Fibroblast of skin of scalp (primary cell): ENCODE measurements at places on chromosomes 1 and 21.

DNA sequence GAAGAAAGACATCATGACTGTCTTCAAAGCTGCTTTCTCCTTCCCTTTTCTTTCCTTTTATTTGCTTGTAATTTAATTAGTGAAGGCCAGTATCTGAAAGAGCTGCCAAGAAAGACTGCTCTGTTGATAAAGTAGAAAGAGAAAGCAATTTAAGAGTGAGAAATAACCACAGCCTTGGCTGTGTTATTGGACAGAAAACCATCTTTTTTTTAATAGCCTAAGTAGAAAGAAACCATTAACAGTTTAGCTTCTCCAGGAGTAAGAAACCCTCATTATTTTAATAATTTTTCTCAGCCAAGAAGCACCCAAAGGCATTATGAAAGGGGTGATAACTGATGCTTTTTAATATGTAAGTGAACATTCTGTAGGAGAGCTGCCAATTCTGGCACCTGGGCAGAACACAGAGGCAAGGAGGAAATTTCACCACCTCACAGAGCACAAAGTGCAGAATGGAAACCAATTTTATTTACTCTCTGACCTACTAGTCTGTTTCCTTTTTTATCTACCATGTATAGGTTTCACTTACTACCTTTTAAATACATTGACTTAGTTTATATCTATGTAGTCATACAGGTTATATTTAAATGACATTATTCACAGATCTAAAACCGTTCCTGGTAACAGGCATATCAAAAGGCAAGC is 703.2 kb downstream of the MRPL39 start:
- DNase-seq = no peak

GRCh38 chr21:45158491-45159423 is 84.4 kb downstream of the ADARB1 start:
- DNase-seq = no peak

GRCh38 chr1:54969879-54970278 is 10.5 kb upstream of the TMEM61 start:
- no peak for DNase-seq

DNA sequence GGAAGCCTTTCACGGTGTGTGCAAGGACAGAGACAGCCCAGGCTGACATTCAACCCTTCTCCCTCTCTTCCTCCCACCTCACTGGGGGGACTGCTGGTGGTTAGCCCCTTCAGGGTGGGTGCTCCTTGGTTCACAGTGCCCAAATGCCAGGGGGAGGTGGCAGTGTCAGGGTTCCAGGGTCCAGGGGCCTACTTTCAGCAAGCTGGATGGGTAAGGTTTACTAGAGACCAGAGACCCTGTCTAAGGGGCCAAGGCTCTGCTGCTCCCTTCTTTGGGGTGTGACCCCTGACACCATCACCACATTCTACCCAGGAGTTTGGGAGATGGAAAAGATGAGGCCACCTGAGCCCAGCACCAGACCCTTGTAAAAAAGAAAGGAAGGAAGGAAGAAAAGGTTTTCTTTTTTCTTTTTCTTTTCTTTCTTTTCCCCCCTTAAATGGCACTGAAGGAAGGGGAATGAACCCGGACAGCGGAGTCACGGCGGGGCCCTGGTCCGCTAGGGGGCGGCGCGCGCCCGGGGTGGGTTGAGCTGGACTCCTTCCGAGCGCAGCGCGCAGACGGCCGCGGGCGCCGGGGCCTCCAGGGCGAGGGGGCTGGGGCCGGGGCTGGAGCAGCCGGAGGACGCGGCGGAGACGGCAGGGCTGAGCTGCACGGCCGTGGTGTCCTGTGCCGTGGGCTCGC is 18.8 kb downstream of the KNCN start:
- DNase-seq = peak; percentile 71

- DNase-seq = peak; percentile 96
Observed at GRCh38 chr1:17212487-17213121, 7.7 kb downstream of the PADI1 start.

DNA sequence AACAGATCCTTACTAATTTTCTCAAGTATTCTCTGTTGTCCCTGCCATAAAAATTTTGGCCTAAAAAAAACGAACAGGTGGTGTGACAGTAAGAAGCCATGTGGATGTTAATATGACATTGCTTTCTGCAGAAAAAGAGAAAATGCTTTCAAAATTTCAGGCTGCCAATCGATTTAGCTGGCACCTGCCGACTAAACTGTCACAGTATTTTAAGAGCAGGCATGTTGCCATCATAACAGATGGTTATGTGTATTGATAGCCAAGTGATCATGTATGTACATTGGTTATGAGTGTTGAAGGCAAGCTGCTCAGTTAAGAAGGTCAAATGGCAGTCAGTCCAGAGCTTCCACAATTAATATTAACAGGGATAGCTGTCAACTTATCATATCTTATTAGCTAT is 1017.0 kb downstream of the MRPL39 start:
- DNase-seq = no peak

DNA sequence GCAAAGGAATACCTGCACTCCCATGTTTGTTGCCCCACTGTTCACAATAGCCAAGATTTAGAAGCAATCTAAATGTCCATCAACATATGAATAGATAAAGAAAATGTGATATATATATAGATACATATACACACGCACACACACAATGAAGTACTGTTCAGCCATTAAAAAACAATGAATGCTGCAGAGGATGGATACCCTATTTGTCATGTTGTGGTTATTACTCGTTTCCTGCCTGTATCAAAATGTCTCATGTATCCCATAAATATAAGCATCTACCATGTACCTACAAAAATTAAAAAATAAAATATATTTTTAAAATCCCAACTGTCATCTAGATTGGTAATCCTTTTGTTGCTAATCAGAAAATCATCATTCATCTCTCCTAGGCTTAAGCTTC is 634.8 kb upstream of the ADGRL2 start:
- no peak for DNase-seq

DNA sequence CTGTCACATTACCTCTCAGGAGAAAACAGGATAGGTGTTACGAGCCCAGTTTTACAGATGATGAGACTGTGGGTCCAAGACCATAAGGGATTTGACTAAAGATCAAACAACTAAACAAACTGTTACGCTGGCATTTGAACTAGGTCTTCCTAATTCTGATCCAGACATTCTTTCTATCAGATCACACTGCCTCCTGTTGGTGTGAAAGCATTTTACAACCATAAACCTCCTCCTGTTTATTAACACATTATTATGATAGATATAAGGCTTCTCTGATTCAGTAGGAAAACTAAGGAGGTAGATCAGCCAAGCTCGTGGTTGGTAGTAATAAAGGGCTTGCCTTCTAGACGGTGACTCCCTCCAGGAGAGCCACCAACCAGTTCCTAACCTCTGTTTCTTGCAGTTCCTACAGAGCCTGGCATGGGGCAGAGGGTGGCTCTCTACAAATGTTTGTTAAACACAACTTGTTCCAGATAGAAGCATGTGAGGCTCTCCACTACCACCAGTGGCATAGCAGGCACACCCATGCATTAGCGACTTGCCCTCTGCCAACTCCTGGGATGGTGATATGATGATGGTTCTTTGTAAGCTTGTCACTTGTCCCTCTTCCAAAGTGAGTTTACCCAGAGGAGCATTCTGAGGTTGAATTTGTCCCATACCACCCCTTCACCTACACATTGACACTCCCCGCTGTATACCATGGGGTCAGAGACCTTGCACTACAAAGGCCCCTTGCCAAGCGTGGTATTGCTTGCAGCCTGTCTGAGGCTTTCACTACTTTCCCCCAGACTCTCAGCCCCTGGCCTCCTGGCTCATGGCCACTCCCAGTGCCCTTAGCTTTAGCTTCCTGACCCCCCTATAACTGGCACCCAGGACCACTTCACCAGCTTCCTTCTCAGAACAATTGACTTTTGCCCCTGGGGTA is 96.4 kb upstream of the HOOK1 start:
- no peak for DNase-seq

- peak; percentile 9 for DNase-seq
Observed at GRCh38 chr1:199279067-199279466, 640.2 kb downstream of the PTPRC start.

- DNase-seq = no peak
Observed at GRCh38 chr1:31521761-31522555, 54.4 kb upstream of the TINAGL1 start.

- no peak for DNase-seq
Observed at GRCh38 chr21:25584833-25585676, 22.2 kb downstream of the MRPL39 start.

DNA sequence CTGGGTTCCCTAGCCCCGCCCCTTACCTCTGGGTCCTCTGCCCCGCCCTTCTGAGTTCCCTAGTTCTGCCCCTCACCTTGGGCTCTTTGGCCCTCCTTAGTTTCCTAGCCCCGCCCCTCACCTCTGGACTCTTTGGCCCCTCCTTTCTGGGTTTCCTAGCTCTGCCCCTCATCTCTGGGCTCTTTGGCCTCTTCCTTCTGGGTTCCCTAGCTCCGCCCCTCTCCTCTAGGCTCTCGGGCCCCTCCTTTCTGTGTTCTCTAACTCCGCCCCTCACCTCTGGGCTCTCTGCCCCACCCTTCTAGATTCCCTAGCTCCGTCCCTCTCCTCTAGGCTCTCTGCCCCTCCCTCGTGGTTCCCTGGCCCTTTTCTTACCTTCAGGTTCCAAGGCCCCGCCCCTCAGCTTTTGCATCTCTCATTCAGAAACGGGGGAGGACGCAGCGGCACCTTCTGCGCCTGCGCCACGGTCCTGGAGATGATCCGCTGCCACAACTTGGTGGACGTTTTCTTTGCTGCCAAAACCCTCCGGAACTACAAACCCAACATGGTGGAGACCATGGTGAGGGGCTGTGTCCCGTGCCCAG is 88.5 kb downstream of the PTPRU start:
- DNase-seq = no peak

DNA sequence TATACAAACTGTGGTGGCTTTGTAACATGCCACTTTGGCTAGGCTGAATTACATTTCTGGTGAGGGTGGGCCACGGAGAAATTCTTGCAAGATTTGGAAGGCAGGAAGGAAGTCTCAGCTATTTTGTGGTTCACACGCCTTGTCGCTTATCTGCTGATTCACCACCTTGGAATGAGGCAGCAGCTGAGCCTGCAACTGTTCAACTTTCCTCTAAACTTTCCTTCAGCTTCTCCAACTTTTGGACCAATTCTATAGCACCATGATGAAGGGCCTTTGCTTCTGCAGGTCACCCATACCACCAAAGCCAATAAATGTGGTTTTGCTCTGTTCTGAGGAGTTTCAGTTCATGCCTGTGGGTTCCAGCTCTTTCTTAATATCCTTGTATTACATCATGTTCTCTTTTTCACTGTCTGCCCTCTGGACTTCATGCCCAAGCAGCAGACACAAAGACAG is 337.6 kb upstream of the SNX7 start:
- peak; percentile 97 for DNase-seq

DNA sequence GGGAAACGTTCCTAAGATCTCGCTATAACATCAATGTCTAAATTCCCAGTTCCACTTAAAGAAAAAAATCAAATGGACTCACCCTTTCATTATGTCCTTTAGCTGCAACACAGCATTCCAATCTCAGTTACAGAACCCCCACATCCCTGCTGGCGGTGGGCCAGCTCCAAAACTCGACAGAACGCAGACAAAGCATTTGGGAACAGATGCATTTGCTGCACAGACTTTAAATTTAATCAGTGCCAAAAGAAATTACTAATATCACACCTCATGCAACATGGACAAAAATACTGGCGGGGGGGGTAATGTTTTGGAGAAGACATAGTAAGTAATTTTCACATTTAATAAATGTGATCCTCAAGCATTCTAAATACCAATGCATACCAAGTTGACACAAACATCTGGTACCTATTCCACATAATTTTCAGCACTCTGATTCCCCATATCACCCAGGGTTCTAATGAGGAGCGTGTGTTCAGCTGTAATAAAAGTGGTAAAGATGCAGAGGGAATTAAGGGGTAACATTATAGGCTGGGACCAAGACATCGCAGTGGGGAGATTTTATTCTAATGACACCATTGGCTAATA is 79.7 kb downstream of the TGFBR3 start:
- DNase-seq = peak; percentile 78

GRCh38 chr1:89698624-89699023 is 65.7 kb downstream of the LRRC8C start:
- DNase-seq = no peak

DNA sequence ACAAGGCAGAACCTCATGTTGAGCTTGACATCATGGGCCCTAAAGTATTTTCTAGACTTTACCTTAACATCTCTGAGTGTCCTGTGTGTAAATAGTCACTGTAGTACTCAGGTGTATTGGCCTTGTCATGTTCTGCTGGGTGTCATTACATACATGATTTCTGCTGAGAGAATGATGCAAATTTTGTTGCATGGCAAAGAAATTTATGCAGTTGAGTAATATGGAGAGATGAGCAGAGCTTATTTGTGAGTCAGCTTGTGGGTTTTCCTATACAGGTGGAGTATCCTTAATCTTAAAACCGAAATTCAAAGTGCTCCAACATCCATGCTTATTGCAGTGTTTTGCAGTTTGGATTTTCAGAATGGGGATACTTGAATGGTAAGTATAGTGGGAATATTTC is 36.6 kb downstream of the RGL1 start:
- DNase-seq = no peak

DNA sequence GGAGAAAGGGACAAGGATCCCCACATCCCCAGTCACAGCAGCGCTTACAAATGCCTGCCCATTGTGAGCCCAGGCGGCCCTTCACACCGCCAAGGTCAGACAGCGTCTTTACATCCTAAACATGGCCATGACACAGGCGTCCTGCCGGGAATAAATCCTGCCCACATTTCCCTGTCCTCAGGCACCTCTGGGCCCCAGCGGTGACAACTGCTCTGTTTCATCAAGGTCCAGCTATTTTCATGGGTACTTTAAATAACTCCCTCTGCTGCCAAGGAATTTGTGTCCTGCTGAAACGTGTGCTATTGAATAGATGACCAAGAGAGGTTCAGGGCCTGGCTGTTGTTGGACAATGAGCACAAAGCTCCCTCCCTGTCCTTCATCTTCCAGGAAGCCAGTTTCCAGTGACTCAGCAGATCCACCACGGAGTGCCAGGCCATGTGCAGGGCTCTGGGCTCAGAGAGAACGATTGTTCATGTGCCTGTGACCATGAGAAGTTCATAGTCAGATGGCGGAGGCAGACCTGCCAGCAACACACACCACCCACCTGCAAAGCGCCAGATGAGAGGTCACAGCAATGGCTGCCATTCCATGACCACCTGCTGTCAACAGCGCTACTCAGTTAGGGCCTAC is 195.8 kb downstream of the MATN1 start:
- no peak for DNase-seq
